Stimulated activated CD4-positive, alpha-beta T cell treated with anti-CD3 and anti-CD28 coated beads, TNF-alpha, amount 100 ng/mL, for 24 hours (primary cell): ENCODE measurements at places on chromosomes 4 and X.

DNA sequence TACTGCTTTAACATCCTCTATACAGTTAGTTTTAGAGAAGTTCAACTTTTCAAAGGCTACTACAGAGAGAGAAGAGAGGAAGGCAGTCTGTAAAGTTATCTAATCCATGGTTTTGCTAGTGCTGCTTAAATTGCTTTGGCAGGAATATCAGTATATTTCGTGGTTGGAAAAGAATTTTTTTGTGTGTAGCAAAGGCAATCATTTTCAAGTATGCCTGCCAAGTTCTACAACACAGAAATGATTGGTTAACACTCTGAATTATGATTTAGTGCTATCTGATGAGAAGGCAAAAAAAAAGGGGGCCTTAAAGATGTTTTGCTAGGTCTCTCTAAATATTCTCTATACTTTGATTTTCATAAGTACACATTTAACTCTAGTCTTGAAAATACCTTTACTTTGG is 133.1 kb downstream of the JADE1 start:
- DNase-seq: no peak

GRCh38 chrX:15790769-15791290 is 546 bp downstream of the ZRSR2 start:
- DNase-seq: no peak

GRCh38 chrX:50093625-50094024 is 107.2 kb downstream of the AKAP4 start:
- no peak for DNase-seq

GRCh38 chr4:144711700-144712456 is 65.9 kb downstream of the HHIP start:
- DNase-seq: no peak

DNA sequence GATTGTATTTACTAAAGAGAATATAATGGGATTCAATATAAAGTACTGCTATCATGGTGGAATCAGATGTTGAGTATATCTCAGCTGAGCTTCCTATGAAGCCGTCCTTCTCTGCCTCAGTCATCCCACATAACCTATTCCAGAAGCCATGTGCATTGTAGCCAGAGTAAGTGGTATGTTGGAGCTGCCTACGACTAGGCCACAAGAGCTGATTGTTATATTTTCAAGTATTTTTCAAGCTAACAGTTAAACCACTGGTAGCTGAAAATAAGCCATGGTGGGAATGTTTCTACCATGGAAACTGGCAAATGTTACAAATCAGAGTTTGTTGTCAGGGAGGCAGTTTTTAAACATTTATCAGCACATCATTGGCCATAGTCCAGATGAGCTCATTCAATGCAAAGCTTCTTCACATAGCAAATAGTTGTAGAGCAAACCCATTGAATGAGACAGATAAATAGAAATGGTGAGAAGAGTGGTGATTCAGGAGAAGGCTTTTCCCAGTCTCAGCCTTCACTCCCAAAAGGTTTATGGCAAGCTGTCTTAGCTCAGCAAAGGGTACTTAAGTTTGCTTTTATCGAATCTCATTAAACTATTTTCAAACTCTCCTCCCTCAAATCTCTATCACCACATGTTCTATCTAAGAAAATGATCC is 436.4 kb downstream of the PCDH19 start:
- DNase-seq: no peak

DNA sequence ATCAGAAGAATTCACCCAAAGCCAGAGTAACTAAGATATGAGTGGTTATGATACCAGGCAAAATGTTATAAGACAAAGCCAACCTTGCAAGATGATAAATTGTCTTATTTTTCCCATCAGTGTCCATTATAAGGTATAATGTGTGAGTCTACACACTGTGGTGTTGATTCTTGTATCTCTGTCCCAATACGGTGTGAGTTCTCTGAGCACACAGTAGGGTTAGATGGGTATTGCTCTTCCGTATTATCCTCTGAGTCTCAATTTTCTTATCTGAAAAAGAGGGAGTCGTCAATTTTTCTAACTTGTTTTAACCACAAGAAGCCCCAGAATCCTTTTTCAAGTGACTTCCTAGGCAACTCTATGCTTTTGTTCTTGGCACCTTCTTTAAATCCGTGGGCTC is 69.9 kb downstream of the HMGB2 start:
- no peak for DNase-seq

- DNase-seq: no peak
Observed at GRCh38 chr4:87804871-87805270, 5.5 kb downstream of the IBSP start.

- no peak for DNase-seq
Observed at GRCh38 chrX:151958101-151958500, 16.4 kb downstream of the GABRE start.

GRCh38 chr4:38914854-38915253 is 47.2 kb downstream of the FAM114A1 start:
- no peak for DNase-seq

- no peak for DNase-seq
Observed at GRCh38 chrX:10326578-10326977, 169.8 kb downstream of the CLCN4 start.

- DNase-seq: no peak
Observed at GRCh38 chrX:47483306-47484268, 565 bp upstream of the ZNF41 start.

DNA sequence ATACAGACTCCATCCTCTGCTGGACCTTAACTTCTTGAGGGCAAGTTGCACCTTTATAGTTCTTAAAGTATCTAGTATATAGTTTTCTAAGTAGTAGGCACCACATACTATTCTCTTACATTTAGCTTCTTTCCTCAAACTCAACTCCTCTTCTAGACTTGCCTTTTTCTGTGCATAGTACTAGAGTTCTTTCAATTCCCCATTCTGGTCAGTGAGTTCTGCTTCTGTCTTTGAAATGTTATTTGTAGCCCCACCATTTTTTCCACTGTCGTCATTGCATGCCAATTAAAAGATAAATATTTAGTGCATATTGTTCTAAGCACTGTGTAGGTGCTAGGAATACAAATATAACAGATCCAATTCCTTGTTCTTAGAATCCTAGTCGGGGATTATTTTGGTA is 31.6 kb downstream of the CDKL5 start:
- DNase-seq: no peak

DNA sequence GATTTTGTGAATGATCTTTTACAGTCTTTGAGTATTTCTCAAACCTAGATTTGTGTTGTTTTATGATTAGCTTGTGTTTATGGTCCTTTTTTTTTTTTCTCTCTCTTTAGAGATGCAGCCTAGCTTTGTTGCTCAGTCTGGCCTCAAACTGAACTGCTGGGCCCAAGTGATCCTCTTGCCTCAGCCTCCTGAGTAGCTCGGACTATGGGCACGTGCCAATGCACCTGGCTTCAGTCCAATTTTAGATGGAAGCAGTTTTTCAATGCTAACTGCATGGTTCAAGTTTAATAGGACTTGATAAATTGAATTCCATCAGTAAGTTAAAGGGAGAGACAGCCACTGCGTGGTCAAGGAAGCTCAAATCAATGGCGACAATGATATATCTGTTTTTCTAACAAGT is 3.8 kb upstream of the FGG start:
- no peak for DNase-seq

- DNase-seq: no peak
Observed at GRCh38 chr4:53478671-53479456, 101.4 kb downstream of the FIP1L1 start.

- no peak for DNase-seq
Observed at GRCh38 chr4:17153572-17153971, 255.1 kb upstream of the LDB2 start.

DNA sequence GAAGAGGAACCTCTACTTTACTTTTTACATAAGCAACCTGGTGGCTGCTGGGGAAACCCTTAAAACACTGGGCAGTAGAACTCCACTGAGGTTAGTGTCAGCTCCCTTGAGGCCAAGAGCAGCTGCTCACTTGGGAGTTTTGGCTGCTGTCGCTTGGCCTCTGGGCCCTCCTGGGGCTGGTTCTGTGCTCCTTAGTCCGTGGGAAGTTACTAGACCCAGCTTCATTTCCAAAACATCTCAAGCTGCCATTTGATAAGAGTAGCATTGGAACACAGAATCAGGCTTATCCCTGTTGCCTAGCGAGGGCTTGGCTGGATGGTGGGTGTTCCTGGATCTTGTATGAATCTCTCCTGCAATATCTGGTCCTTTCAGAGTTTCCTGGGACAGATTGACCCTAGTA is 26.1 kb downstream of the RNF4 start:
- DNase-seq: no peak

GRCh38 chrX:15739886-15740285 is 1.8 kb downstream of the CA5B start:
- no peak for DNase-seq

GRCh38 chr4:113945906-113946305 is 33.5 kb downstream of the ARSJ start:
- no peak for DNase-seq
